Occipital lobe (tissue), 3 donors: ENCODE measurements at places on chromosomes 1 and 21.

DNA sequence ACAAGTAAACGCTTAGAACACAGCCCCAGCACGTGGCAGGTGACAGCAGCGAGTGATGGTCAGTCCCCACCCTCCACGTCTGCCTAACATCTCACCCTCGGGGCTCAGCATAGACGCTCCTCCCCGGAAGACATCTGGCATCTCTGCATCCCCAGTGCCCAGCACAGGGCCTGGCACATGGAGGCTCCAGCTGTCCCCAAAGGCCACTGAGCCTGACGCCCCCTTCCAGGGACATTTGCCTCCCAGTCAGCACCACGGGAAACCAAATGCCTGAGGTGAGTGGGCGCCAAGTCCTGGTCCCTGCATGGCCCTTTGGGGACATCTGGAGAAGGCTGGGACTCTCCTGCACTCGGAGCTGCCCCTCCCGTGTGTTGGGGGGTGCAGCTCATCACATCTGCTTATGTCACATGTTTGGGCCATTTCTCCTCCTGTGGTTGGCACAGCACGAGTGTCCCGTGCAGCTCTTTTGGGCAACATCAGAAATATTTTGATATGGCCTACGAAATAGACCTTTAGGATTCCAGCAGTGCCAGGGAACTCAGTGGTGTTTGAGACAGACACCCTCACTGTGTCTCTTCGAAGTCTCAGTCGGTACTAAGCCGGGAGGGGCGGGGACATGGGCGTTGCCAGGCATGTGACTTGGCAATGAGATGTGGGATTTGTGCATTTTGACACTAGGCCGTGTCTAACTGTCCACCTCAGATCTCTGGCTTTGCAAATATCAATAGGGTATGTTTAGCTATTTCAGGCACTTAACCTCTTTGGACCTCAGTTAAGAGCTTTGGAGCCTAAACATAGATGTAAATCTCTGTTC is 315.0 kb downstream of the PTPRU start:
- no peak for DNase-seq

- no peak for DNase-seq
Measured at GRCh38 chr1:153548722-153549688, at the start of gene S100A3. S100A3 (minus strand) TSS chr1:153549258; CDS start chr1:153548485, 773 bp downstream.

DNA sequence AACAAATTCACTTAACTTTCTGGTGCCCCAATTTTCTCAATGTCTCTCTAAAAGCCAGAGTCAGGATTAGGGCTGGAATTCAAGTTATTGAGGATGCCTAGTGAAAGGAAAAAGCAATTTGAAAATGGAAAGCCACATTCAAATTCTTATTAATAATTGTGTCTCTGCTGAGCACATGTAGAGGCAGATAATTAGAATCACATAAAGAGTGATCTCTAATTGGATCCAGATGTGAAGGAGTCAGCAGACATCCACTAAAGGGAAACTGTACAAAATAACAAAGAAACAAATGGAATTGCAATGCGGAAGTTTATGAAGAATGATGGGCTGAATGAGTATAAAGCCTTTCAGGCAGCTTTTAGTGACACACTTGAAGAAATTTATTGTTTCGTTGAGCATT is 482.6 kb downstream of the TTLL7 start:
- no peak for DNase-seq

DNA sequence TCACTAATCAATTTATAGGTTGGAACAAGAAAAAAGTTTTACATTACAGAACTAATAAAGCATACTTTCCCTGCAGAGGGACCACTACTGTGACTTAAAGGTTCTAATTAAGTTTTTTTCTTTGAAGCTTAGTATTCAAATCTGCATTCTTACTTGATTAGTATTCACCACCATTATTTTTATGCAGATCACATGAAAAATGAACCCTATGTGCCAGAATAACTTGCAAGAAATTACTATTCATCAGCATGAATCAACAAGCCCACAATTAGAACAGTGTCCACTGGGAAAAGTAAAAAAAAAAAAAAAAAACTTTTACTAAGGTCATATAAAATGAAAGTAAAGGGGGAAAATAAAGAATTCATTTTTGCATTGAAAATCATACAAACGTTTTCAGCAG is 90.8 kb downstream of the SMYD3 start:
- DNase-seq: no peak

- no peak for DNase-seq
Measured at GRCh38 chr1:15475752-15476314, at the start of gene CELA2B. CELA2B (plus strand) TSS chr1:15476104; CDS start chr1:15476126, 22 bp downstream.

DNA sequence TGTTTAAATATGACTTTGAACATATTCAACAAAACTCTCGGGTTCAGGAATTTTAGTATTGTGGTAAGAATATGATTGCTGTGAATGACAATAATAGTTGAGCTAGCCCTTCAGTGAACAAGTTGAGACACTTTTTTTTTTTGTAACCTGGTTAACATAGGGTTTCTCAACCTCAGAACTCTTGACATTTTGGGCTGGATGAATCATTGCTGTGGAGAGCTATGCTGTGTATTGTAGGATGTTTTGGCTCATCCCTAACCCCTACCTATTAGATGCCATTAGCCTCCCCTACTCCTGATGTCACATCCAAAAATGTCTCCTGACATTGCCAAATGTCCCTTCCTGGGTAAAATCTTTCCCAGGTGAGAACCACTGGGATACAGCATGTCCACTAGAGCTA is 113.7 kb downstream of the RUNX1 start:
- no peak for DNase-seq

DNA sequence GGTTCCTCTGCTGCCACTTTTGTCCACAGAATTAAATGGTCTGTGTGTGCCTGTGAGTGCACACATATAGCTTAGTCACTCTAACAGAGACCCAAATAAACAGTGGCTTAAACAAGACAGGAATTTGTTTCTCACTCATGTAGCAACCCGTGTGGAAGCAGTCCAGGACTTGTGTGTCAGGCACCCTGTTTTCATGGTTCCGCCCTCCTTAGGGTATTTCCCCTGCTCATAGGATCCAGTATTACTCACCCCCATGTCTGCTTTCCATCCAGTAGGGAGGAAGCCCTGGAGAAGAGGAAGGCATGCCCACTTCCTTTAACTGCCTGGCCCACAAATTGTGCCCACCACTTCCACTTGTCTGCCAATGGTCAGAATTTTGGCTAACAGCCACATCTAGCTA is 41.3 kb upstream of the TACSTD2 start:
- DNase-seq: no peak

DNA sequence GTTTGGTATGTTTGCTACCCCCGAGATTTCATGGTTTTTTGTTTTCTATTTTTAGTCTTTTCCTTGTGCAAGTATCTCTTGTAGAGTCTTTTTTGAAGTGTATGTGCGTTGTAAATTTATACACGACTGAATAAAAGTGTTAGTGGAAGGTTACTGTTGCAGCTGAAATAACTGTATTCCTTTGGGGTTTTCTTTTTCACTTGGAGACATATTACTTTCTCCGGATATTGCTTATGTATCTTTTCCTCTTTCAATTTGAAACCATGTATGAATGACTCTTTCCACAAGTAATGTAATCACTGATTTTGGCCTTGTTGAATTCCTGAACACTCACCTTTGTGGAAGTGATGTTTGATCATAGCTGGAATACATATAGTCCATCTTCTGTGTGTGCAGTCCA is 956 bp downstream of the URB2 start:
- no peak for DNase-seq

GRCh38 chr1:37150986-37151385 is 116.7 kb upstream of the GRIK3 start:
- no peak for DNase-seq

DNA sequence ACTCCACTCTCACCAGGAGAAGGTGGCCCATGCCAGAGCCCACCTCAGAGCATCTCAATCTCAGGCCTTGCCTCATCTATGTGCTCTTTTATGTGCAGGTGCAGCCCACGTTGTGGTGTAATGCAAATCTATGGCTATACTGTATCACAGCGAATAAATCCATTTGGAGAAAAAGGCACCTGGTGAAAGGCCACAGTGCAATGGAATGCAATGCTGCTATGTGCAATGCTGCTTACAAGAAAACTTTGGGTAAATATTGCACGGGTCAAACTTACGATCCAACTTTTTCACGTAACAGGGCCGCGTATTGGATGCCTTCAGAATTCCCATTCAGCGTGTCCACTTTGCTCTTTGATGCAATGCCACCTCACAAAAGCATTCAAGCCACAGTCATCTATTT is 13.5 kb downstream of the ZBTB18 start:
- DNase-seq: no peak

GRCh38 chr1:3556336-3556735 is 55.0 kb downstream of the MEGF6 start:
- no peak for DNase-seq

DNA sequence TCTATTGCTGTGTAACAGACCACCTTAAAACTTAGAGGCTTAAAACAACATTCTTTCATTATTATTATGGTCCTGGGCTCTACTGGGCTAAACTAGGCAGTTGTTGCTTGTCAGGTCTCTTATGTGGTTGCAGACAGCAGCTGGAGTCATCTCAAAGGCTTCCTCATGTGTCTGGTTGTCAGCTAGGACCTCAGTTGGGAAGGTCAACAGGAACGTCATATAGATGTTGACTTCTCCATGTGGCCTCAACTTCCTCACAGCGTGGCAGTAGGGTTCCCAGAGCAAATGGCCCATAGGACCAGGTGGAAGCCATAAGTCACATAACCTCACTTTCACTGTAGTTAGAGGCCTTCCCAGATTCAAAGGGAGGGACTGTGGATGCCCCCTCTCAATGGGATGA is 15.4 kb upstream of the MEF2D start:
- no peak for DNase-seq

GRCh38 chr1:195733826-195734225 is 874.4 kb downstream of the KCNT2 start:
- DNase-seq: no peak

DNA sequence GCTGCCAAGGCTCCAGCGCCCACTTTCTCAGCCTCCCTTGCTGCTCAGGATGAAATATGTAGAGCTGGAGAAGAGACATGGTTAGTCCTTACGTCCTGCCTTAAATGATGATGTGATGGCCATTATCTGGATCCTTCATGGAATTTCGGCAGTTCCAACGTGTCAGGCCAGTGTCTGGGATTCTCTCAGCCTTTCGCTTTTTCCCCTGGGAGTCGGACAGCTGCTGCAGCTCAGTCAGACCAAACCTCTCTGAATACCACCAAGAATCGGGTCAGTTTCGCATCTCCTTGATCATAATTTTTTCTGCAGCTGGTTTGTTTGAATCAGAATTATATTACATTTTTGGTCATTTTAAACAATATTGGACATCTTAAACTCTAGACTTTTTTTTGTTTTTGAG is 22.3 kb upstream of the KLHDC8A start:
- no peak for DNase-seq

GRCh38 chr21:46454634-46455390 is 3.9 kb upstream of the DIP2A start:
- DNase-seq: no peak

- no peak for DNase-seq
Measured at GRCh38 chr1:46948629-46949416, 7.5 kb upstream of the CYP4A11 start.

GRCh38 chr1:16145030-16145661 is 10.7 kb downstream of the EPHA2 start:
- no peak for DNase-seq

DNA sequence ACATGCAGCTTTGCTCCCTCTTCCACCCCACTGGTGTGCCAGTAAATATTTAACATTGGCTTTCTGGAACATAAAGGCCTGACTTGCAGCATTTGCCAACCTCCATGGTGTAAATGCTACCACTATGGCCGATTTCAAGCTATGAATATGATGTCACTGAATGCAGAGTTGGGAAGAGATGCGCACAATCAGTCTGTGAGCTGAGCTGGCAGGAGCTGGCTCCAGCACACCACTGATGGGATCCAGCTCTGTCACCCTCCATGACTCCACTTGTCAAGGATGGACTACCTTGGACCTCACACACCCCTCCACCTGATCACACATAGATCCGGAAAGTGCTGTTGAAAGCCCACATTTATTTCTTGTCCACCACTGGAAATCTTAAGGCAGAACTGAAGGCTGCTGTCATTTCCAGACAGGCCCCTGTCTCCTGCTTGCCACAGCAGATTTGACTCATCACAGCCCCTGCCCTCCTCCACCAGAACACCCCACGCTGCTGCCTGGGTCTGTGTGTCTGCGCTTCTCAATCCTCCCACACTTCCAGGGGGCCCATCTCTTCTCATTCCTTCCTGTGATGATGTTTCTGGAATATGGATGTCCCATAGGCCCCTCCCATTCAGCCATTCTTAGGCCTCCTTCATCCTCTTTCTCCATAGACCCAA is 82.2 kb upstream of the BCAR3 start:
- no peak for DNase-seq

DNA sequence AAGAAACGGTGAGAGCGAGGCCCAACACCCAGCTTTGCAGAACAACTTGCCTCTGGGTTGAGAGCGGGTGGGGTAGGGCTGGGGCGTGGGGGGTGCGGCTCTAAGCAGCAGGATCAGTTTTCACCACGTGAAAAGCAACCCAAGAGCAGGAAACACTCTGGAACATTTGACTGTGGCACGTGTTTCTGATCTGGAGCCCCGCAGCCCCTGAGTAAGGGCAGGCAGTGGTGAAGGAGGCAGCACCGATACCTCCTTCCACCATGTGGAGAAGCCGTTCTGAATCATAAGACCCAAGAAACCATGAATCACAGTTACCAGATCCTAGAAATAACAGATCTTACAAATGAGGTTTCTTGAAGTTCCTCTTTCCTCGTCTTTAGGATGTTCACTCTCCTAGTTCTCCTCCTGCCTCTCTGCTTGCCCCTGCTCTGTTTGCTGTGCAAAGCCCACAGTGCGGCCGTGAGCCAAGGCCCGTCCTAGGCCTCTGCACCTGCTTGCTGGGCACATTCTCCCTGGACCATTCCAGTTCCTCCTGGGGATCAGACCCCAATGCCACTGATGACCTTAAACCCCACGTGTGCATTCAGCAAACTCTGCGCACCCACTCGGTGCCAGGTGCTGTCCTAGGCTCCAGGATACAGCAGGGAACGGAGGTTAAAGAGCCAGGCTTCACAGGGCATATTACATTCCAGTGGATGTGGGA is 31.9 kb downstream of the SLC1A7 start:
- DNase-seq: no peak

DNA sequence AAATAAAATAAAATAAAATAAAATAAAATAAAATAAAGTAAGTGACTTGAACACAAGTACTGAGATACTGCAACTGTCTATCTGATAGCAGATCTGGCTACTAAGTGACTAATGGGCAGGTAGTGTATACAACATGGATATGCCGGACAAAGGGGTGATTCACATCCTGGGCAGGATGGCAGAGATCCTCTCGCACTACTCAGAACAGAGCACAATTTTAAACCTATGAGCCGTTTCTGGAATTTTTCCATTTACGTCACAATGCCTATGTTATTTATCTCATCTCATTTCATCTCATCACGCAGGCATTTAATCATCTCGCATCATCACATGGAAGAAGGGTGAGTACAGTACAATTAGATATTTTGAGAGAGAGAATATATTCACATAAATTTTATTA is 233.3 kb upstream of the COA6 start:
- no peak for DNase-seq

- no peak for DNase-seq
Measured at GRCh38 chr1:89699451-89699986, 66.6 kb downstream of the LRRC8C start.
